ENCODE measurements at places on chromosomes 5 and 9.

GRCh38 chr5:41143131-41143901 is 70.0 kb downstream of the C6 start:
- DNase-seq = no peak

DNA sequence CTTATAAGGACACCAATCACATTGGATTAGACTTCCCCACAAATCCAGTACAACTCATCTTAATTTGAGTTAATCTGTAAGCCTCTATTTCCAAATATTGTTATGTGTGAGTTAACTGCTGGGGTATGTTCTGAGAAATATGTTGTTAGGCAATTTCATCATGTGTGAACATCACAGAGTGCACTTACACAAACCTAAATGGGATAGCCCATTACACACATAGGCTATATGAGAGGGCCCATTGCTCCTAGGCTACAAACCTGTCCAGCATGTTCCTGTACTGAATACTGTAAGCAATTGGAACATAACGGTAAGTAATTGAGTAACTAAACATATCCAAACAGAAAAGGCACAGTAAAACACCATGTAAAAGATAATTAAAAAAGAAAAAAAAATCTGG is 19.1 kb upstream of the ARSI start:
- no peak for DNase-seq

GRCh38 chr5:85143138-85143537 is 758.5 kb upstream of the EDIL3 start:
- no peak for DNase-seq

DNA sequence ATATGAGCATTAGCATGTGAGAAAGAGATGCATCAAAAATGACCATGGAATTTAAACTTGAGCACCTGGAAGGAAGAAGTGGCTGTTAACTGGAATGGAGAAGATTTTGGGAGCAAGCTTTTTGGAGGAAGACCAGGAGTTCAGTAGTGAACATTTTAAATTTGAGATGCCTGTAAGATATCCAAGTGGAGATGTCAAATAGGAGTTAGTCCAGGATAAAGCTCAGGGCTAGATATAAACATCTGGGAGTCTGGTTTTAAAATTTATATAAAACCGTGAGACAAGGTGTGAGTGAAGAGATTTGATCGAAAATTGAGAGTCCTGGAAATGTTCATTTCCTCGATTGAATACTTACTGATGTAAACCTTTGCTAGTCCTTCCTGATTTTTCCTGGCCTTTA is 217.5 kb downstream of the ZSWIM6 start:
- DNase-seq = no peak

- no peak for DNase-seq
Measured at GRCh38 chr5:72559866-72560766, 52.9 kb upstream of the ZNF366 start.

GRCh38 chr5:55495216-55495615 is 39.5 kb downstream of the PLPP1 start:
- no peak for DNase-seq

DNA sequence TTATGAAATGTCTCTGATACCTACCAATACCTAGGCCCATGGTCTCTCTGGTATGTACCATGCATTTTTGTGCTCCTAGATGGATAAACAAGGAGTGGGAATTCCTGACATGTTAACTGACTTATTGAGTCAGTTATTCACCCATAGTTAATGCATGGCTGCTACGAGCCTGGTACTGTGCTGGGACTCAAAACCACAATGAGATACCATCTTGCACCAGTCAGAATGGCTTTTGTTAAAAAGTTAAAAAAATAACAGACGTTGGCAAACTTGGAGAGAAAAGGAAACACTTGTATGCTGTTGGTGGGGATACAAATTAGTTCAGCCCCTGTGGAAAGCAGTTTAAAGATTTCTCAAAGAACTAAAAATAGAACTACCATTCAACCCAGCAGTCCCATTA is 293.8 kb downstream of the OSTF1 start:
- no peak for DNase-seq

DNA sequence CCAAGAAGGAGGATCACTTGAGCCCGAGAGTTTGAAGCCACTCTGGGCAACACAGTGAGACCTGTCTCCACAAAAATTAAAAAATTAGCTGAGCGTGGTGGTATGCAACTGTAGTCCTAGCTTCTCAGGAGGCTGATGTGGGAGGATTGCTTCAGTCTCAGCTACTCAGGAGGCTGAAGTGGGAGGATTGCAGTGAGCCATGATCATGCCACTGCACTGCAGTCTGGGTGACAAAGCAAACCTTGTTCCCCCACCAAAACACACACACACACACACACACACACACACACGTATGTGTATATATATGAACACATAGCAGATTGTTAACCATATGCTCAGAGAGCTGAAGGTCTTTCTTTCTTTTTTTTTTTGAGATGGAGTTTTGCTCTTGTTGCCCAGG is 157.5 kb upstream of the MAST4 start:
- no peak for DNase-seq

GRCh38 chr5:142808878-142809598 is 38.9 kb downstream of the ARHGAP26 start:
- DNase-seq = no peak

GRCh38 chr9:129162497-129163197 is 15.4 kb downstream of the IER5L start:
- DNase-seq = no peak

- DNase-seq = no peak
Measured at GRCh38 chr5:94891972-94892371, 273.5 kb downstream of the SLF1 start.

GRCh38 chr9:138024831-138025291 is 147.3 kb downstream of the CACNA1B start:
- peak; percentile 22 for DNase-seq

DNA sequence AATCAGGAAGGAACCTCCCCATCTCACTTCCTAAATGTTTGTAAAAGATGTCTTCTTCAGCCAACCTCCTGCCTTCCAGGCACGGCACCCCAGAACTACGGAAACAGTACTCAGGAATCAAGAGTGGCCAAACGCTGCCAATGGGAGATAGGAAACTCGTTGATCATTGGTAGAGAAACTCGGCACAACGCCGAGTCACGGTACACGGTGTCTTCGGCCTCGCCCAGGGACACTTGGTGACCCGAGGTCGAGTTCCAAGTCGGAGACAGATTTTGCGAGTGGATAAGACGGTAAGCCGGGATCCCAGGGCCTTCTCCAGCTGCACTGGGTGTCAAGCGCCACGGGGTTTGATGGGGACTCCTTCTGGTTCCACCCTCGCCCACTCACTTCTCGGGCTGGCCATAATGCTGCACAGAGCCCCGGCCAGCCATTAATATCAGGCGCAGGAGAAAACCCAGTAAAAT is 343 bp downstream of the KIAA0825 start:
- no peak for DNase-seq

GRCh38 chr9:7983490-7983889 is 183.9 kb upstream of the DMAC1 start:
- no peak for DNase-seq

- DNase-seq = no peak
Measured at GRCh38 chr9:16268067-16268881, 602.2 kb downstream of the BNC2 start.

DNA sequence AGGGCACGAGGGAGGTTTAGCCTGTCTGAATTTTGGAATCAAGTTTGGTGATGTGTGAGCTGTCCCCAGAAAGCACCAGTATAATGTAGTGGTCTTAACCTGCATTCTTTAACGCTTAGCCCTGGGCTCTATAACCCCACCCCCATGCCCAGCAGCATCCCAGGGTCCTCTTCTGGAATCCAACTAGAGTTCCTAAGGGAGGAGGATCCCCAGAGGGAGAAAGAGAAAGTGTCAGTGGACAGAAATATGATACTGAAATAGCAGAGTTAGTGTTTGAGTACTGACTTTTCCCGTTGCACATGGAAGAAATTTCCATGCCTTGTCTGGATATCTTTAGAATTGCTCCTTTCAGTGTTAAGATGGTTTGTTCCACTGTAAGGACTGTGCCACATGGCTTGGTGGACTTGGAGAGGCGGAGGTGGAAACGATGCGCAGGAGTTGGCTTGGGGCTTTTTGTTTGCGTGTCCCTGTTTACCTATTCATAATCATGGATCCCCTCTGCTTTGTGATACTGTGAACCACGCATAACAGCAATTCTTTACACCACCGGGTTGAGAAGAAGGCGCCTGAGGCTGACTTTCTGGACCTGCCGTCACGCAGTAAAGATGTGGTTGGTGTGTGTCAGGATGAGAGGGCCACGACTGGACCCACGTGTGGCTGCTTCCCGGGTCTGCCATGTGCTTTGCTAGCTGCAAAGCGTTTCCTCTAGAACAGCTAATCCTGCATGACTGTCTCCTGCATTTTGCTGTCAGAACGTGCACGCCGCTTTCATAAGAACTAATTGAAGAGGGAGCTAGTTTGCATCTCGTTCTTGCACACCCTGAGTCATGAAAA is 142.3 kb downstream of the SMARCA2 start:
- DNase-seq = peak; percentile 60

DNA sequence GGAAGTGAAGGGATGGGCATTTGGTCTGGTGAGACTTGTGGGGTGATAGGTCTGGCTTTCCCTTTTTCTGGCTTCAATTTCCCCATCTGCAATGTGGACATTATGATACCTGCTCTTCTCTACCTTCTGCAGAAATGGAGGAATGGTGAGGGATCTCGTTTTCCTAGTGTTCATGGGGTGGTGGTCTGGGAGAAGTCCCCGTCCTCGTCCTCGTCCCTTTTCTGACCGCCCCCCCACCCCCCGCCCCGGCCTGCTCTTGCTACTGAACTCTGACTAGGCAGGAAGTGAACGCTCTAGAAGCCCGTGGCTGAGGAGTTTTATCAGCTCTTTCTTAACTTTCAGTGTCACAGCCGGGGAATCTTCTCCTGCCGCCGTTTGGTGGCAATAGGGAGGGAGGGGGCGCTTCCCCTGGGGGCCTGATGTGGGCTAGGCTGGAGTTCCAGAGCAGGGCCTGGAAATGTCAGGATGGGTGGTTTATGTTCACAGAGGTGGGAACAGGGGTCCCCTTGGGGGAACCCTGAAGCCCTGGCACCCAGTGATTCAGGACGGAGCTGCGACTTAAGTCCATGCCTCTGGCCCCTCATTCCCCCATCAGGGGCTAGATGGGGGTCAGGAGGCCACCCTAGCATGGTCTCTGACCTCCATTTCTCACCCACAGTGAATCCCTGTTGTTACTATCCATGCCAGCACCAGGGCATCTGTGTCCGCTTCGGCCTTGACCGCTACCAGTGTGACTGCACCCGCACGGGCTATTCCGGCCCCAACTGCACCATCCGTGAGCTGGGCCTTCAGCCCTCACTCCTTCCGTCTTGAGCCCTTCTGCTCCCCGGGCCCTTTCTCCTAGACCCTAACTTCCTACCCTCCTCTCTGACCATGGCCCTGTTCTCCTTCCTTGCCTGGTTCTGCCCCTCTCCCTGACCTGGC is 6.7 kb downstream of the PTGS1 start:
- DNase-seq = no peak

DNA sequence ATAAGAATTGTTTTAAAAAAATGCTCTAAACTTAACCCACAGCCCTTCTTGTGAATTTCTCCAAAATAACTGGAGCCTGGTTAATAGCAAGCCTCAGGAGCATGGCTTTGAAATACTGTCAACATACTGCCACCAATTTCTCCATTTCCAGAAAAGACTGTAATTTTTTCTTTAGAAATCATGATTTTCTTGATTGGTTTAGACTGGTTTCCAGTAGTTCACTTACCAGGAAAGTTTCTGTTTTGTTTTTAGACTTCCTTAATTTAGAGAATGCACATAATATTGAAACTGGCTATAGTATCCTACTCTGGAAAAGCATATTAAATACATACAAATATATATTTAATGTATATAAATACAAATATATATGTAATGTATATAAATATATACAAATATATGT is 4.5 kb upstream of the CD274 start:
- no peak for DNase-seq
